Right renal cortex interstitium (tissue), 3 donors: ENCODE measurements at places on chromosomes 1 and 21. TPM values are rescaled to one million over a fixed set of nuclear protein-coding genes. Genes with fewer than 3 reads are reported as not detected.

The HTR6 gene
- 1.4 TPM for polyA plus RNA-seq

GRCh38 chr1:200973937-200974657 lies 49.4 kb downstream of the KIF21B start:
- no peak for DNase-seq

- no peak for DNase-seq
Observed at GRCh38 chr1:39305555-39305954, 101.1 kb downstream of the MACF1 start.

The FAM177B gene
- 0.10 TPM for polyA plus RNA-seq

DNA sequence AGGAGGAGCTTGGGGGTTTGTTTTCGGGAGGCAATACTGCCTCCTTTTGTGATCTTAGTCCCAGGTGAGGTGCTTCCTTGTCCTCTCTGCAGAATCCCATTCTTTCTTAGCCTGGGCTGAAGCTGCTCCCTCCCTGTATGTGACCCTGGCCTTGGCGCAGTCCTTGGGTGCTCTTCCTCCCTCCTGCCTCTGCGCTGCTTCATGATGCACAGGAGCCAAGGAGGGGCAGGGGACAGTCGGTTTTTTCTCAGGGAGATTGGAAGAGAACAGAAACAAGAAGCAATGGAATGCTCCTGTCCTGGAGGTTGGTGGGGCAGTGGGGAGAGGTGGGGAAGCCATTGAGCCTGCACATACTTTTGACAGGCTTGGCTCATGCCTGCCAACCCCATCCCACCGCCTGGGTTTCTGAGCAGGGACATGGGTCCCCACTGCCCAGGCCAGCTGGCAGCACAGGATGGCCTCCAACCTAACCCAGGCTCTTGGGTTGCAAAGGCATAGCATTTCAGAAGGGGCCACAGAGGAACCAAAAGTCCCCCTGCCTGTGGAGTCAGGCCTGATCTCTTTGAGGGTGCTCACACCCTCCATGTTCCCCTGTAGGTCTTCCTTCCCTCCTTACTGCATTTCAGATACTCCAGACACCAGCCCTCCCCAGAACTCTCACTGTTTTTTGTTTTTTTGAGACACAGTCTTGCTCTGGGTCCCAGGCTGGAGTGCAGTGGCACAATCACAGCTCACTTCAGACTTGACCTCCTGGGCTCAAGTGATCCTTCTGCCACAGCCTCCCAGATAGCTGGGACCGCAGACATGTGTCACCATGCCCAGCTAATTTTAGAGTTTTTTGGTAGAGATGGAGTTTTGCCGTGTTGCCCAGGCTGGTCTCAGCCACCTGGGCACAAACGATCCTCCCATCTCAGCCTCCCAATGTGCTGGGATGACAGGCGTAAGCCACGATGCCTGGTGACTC lies 16.1 kb downstream of the IL6R start:
- DNase-seq: no peak

The MX1 gene
- 8.4 TPM for polyA plus RNA-seq

The TBX15 gene
- 0.17 TPM for polyA plus RNA-seq

GRCh38 chr1:42765832-42766740 lies 742 bp downstream of the P3H1 start:
- DNase-seq: no peak

DNA sequence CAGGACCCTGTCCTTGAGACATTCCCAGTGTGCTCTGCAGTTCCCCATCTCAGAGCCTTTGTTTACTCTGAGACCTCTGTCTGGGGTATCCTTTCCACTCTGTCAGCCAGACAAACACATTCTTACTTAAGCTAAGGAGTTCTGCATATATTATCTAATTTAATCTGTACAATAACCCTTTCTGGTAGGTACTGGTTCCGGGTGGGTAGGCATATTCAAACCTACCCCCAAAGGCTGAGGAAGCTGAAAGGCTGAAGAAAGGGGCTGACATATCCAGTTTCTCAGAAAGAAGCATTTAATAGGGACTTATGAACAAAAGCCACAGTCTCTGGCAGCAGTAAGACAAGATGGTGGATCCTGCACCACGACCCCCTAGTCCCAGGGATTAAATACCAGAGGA lies 53.1 kb downstream of the KCNN3 start:
- DNase-seq: no peak

GRCh38 chr1:223311826-223312225 lies 52.1 kb downstream of the SUSD4 start:
- DNase-seq: no peak

DNA sequence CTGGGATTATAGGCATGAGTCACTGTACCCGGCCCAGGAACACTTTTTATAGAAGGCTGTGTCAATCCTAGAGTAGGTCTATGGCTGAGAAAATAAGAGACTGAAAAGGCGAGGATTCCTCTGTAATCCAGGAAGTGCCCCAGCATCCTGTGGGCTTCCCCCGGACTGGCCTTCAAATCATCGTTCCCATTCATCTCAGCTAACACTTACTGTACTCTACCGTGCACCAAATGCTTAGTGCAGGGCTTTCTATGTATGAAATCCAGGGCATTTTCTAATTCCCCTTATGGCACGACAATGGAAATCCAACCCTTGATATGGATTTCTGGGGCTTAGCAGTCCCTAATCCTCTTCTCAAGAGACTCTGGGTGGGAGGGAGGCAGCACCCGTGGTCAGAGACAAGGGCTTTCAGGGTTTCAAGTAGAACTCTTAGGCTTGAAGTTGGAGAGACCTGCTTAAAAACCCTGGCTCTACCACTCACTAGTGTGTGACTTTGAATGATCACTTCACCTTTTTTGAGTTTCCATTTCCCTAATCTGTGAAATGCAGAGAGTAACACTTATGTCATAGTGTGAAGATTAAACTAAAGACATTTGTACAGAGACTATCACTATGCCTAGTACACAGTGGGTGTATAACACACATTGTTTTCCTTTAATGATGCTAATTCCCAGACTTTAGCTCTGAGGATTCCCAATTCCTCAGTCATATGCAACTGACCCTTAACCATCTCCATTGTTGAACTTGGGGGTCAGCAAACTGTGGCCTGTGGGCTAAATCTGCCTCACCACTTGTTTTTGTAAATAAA lies 20.3 kb downstream of the MECR start:
- no peak for DNase-seq

DNA sequence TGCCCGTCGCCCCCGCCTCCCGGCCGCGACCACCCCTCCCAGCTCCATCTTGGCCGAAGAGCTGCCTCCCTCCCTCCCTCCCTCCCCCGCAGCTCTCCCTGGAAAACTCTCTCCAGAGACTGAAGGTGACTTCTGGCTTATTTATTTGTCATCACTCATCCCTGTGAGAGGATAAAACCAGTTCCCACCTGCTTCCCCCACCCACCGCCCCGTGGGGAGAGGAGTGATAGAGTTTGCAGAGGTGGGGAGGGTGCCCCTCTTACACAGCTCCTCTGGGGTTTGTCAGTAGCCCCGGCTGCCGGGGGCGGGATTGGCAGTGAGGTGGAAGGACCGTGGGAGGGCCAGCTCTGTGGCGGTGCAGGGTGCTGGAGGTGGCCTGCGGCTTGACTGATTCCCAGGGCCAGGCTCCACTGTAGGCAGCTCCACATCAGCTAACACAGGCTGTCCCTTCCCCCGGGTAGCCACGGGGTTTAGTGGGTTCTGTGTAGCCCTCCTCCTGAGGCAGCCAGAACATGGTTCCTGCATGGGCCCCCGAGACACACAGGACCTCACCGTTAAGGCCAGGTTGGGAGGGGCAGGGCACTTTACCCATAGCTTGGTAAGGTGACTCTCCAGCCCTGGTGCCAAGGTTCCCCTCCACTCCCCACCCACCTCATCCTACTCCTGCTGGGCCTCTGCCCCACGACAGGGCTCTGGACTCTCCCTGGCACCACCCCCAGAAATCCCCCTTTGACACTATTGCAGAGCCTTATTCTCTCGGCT lies 62.2 kb downstream of the ELK4 start:
- no peak for DNase-seq

DNA sequence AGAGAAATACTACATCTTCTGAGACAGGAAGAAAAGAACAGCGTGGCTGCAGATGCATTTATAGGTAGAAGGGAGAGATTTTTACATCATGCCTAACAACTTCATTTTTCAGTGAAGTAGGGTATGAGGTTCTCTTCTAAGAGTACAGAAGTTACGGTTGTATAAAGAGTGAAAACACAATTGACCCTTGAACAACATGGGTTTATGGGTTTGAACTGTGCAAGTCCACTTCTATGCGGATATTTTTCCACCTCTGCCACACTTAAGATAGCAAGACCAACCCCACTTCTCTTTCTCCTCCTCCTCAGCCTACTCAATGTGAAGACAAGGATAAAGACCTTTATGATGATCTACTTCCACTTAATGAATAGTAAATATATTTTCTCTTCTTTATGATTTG lies 64.5 kb downstream of the RPAP2 start:
- DNase-seq: no peak

The COL8A2 gene
- polyA plus RNA-seq: 1.5 TPM

- no peak for DNase-seq
Observed at GRCh38 chr1:243726806-243727502, 123.1 kb downstream of the AKT3 start.

- DNase-seq: no peak
Observed at GRCh38 chr1:22101199-22101598, 41.7 kb downstream of the WNT4 start.

- no peak for DNase-seq
Observed at GRCh38 chr1:31753707-31754349, 10.3 kb downstream of the ADGRB2 start.

The C1orf226 gene
- polyA plus RNA-seq: 15.9 TPM

DNA sequence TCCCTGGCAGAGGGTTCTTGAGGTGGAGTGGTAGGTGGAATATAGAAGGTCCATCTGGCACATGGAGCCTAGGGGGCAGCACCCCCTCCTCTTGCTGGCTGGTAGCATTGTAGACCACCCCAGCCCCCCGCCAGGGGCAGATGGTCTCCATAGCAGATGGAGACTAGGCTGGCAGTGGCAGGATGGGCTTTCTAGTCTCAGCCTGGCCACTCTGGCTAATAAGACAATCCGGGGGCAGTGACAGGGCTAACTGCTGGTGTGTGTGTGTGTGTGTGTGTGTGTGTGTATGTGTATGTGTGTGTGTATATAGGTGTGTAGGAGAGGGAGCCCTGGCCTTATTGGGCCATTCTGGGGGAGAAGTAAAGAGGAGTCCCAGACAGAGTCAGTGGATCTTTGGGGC lies 16.1 kb downstream of the UTP11 start:
- DNase-seq: no peak

The TATDN3 gene
- 19.8 TPM for polyA plus RNA-seq

The TIE1 gene
- polyA plus RNA-seq: 51.4 TPM

The CDC20 gene
- 40.6 TPM for polyA plus RNA-seq

- DNase-seq: no peak
Observed at GRCh38 chr1:45211076-45211475, 4.7 kb upstream of the ZSWIM5 start.

The MAP1LC3C gene
- 1.1 TPM for polyA plus RNA-seq

The ERO1B gene
- polyA plus RNA-seq: 13.4 TPM

GRCh38 chr1:1561801-1562470 lies 12.7 kb downstream of the SSU72 start:
- DNase-seq: no peak

- no peak for DNase-seq
Observed at GRCh38 chr1:228022571-228023293, 15.9 kb downstream of the WNT3A start.

The NLRP3 gene
- 1.2 TPM for polyA plus RNA-seq

The NFASC gene
- 13.3 TPM for polyA plus RNA-seq

DNA sequence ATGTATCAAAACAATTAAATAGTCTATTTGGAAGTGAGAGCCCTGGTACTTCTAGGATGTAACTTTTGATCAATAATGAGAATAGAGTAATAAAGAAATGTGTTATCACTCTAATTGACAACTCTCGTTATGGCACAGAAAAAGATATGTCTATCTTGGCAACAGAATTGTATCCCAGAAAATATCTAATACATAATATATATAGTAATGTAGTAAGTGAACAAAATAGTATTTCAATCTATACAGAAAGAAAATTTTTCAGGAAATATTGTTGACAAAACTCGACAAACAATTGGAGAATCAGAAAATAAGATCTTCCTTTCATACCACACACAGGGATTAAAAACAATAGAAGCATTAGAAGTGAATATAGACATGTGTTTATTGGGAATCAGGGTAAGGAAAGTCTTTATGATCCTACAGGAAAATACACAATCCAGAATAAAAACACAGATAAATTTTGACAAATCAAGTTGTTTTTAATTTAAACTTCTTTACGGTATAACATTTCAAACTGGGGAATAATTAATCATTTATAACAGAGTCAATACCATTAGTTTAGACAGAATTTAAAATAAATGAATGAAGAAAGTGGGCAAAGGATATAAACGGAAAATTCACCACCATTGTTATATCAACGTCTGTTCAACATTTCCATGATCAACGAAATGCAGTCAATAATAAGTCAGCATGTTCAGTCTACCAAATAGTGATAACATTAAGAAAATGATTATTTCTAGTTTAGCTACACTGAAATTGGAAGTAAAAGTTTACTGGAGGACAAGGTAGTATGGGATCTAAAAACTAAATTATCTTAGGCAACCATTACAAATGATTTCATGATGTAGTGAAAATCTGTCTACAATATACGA lies 1526.5 kb upstream of the TPTE start:
- DNase-seq: no peak

GRCh38 chr1:61432616-61433388 lies 292.1 kb downstream of the TM2D1 start:
- no peak for DNase-seq

DNA sequence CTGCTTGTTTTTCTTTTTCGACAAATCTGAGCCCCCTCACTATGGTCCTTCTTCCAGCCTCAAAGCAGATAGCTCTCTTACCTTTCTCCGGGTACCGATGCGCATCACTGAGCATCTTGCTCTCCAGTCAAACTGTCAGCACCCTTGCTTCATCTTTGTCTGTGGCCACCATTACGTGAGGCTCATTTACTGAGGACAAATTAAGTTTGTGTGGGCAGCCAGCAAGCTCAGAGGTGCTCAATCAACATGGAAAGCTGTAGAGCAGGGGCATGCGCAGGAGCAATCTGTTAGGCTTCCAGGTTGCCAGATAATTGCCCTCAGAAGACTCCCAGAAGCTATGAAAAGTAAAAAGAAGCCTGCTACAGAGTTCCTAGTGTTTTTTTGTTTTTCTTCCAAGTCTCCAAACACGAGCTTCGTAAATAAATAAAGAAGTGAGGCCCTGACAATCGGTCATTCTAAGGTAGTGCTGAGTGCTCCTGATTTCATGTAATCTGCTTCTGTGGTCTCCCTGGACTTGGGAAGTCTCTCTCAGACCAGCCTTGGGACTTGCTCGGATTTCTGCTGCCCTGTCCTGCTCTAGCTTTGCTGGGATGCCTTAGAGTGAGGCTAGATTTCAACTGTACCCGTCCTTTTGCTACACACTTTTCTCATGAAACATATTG lies 1.8 kb downstream of the C1orf53 start:
- DNase-seq: no peak

The KRTAP19-5 gene
- not detected for polyA plus RNA-seq

GRCh38 chr21:33971492-33972013 lies 55.9 kb upstream of the ATP5PO start:
- no peak for DNase-seq

GRCh38 chr1:7888248-7889081 lies 35.6 kb upstream of the UTS2 start:
- DNase-seq: no peak

The KIF17 gene
- 3.5 TPM for polyA plus RNA-seq

- DNase-seq: no peak
Observed at GRCh38 chr1:203368624-203369451, 17.9 kb upstream of the FMOD start.

The POLR3GL gene
- 43.4 TPM for polyA plus RNA-seq

The METTL13 gene
- 31.9 TPM for polyA plus RNA-seq
